ENCODE measurements at places on chromosomes 6 and 20. TPM values are rescaled to one million over a fixed set of nuclear protein-coding genes. Genes with fewer than 3 reads are reported as not detected.

DNA sequence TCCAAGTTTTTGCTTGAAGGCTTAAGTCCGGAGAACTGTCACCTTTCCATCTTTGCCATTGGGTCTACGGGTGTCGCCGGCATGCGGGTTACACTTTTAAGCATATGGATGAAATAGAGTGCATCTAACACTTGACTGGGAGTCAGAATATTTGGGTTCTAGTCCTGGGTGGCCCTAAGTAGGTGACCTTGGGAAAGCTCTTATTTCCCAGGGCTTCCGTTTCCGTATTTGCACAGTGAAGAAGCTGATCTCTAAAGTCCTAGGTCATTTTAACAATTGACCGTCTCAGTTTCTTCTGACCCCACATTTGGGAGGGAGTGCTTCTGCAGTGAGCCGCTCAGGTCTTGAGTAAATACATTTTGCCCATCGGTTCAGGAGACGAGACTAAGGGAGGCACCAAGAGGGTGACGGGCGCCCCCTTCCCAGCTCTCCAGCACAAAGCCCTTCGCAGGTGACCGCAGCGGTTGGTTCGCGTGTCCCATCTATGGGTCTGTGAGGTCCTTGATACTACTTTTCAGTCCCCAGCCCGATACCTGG, 651 bp upstream of the BLTP3A start:
- peak; percentile 47 for DNase-seq

GRCh38 chr6:156752666-156753301, 24.4 kb upstream of the ARID1B start:
- peak; percentile 6 for DNase-seq

- DNase-seq, result no peak
Observed at GRCh38 chr20:15235471-15236198, 898.2 kb upstream of the FLRT3 start.

DNA sequence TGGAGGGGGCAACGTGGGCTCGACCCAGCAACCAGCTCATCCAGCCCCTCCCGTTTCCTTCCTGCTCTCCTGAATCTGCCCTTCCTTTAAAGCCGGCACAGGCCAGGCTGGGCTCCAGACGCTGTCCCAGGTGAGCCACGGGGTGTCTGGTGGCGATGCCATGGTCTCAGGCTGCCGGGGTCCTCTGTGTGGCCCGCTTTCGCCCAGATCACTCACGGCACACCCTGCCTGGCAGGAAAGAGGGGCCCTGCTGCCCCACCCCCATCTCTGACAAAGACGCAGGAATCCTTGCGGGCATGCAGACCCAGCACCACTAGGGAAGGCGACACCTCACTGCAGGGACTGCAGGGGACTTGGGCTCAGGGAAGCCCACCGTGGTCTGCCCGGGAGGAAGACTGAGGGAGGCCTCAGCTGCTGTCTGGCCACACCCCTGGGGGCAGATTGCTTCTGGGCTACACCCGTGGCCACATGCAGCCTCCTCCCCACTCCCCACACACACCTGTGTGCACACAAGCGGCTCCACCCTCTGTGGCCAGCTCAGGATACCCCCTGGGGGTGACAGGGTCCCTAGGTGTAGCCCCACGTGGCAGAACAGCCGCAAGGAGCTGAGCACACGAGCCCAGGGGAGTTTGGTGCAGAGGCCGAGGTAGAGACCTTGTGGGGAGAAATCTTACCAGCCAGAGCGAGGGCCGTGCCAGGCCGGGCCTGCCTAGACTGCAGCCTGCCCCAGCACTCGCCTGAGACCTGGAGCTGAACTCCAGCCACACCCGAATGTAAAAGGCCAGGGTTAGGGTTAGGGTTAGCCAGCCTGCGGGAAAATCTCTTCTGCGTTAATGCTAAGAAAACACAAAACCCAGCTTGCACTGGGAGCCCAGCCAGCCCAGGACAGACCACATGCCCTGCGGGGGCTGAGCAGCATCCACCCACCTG, 104.6 kb downstream of the DLL1 start:
- DNase-seq, result no peak

- no peak for DNase-seq
Observed at GRCh38 chr6:73528897-73529296, 8.1 kb upstream of the EEF1A1 start.

The SLC22A2 gene
- total RNA-seq, result not detected

Measured in myocyte (in vitro differentiated cells).